A549 treated with RU486 at 1 μM for 4 hours (cell line): ENCODE measurements at places on chromosomes 13 and 19. TPM values are rescaled to one million over a fixed set of nuclear protein-coding genes. Genes with fewer than 3 reads are reported as not detected.

The ELL gene
- 3.9 to 6.1 TPM (median 5.6 TPM) in 5 replicates for total RNA-seq

The PTGIR gene
- total RNA-seq: 0.22 TPM in 1 of 5 replicates, not detected in the others

The SBK3 gene
- total RNA-seq: 1.4 to 2.0 TPM (median 1.7 TPM) in 5 replicates

The MEIOSIN gene
- total RNA-seq: 0.06 to 0.10 TPM (median 0.08 TPM) in 3 of 5 replicates, not detected in the others

The KLK4 gene
- 0.43 TPM in 1 of 5 replicates, not detected in the others for total RNA-seq

The LYL1 gene
- 0.50 to 1.0 TPM (median 0.71 TPM) in 5 replicates for total RNA-seq

The PRR36 gene
- 0.21 to 0.84 TPM (median 0.39 TPM) in 5 replicates for total RNA-seq

The CGB5 gene
- total RNA-seq: 0.90 to 1.4 TPM (median 1.1 TPM) in 5 replicates

The KIR3DL1 gene
- not detected in 5 replicates for total RNA-seq

The ZNF772 gene
- total RNA-seq: 0.83 to 1.5 TPM (median 1.2 TPM) in 5 replicates

The PEX11G gene
- 0.93 to 2.1 TPM (median 1.8 TPM) in 5 replicates for total RNA-seq

The DCT gene
- total RNA-seq: not detected in 5 replicates

The SPTBN4 gene
- 0.59 to 1.3 TPM (median 0.90 TPM) in 5 replicates for total RNA-seq

The SLC25A41 gene
- total RNA-seq: 0.06 to 0.24 TPM (median 0.16 TPM) in 3 of 5 replicates, not detected in the others

The ZNF223 gene
- 2.4 to 4.0 TPM (median 3.5 TPM) in 5 replicates for total RNA-seq

The ZNF575 gene
- total RNA-seq: 0.97 to 2.5 TPM (median 2.2 TPM) in 5 replicates

The PTPRH gene
- total RNA-seq: 3.7 to 5.2 TPM (median 4.3 TPM) in 5 replicates
